Activated CD4-positive, alpha-beta T cell treated with anti-CD3 and anti-CD28 coated beads, Interleukin-2, amount 50 U/mL, for 1 hour (primary cell): ENCODE measurements at places on chromosomes 2 and 18.

DNA sequence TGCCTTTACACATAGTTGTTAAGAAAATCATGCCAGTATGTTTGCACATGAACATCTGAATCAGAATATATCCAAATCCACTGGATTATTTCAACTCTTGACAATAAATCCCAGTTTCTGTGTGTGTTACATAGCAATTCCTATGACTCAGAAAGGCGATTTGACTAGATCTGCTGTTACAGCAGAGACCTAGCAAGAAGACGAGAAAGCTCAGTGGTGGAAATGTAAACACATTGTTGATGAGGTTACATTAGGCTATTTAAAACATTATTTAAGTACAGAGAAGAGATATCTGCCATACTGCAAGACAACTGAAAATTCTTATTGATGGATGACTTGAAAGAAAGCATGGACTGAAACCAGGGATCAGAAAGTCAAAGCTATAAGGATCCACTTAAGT, 73.0 kb upstream of the SMIM21 start:
- DNase-seq = no peak

DNA sequence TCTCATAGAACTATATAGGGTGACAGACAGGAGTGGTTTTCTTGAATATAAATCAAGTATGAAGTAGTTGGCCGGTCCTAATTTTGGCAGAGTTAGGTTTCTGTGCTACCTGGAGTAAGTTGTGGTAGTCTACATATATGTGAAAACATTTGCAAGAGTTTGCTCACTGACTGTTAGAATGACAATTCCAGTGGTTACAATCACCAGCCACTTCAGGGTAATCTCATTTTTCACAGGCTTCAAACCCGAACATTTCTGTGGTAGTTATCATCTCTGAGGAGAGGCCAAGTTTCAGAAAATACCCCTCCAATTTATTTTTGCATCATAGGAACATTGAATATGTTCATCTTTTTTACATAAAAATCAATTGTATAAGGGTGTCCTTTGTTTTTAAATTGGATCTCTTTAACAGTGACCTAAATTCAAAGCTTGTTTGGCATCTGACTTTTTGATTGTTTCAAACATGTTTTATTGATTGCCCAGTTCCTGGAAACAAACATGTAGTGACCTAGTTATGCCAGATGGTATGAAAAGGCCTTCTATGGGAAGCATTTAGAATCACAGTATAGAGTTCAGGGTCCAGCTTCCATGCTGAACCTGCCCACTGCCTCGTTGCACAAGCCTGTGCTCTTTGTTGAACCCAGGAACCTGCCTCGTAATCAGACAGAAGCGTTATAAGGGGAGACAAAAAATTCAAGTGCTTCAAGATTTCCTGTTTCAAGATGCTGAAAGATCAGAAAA, 250.6 kb downstream of the LTBP1 start:
- DNase-seq = no peak

DNA sequence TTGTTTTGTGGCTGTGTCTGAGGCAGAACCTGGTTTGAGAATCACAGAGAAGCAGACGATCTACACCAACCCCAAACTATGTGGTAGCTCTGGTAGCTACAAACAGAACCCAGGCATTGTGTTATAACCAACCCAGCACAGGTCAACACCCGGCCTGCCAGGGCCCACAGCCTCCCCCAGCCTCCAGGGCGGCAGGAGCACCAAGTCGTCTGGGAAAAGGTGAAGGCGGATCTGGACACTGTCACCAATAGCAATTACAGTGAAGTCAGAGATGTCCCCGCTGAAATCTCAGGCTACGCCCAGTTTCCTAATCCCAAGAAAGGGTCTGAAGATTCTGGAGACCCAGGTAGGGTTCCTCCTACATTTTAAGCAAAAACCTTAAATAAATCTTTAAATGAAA, 3.6 kb downstream of the HJURP start:
- DNase-seq = no peak

- DNase-seq = no peak
Measured at GRCh38 chr18:57754577-57755338, 48.4 kb downstream of the ATP8B1 start.

GRCh38 chr18:45691816-45692179, 32.2 kb upstream of the SLC14A1 start:
- DNase-seq = no peak
